ENCODE measurements at places on chromosomes 16 and 17.
A peak's percentile ranks its signal among the peaks of the same experiment; 100 is the strongest.

DNA sequence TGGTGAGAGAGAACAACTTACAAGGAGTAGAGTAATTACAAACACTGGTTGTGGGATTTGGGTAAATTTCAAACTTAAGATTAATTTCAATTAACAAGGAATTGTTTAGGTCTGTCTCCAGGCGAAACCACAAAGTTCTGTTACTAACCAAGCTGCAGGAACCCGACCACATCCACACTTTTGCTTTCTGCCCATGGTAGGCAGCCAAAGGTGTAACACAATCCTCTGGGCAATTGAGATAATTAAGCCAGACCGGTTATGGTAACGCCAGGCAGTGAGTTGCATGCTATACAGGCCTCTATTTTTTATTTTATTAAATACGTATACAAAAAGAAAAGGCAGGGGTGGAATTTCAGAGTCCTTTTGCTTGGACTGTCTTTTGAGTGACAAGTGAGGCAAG, 12.0 kb downstream of the KCNJ2 start:
- DNase-seq = no peak

DNA sequence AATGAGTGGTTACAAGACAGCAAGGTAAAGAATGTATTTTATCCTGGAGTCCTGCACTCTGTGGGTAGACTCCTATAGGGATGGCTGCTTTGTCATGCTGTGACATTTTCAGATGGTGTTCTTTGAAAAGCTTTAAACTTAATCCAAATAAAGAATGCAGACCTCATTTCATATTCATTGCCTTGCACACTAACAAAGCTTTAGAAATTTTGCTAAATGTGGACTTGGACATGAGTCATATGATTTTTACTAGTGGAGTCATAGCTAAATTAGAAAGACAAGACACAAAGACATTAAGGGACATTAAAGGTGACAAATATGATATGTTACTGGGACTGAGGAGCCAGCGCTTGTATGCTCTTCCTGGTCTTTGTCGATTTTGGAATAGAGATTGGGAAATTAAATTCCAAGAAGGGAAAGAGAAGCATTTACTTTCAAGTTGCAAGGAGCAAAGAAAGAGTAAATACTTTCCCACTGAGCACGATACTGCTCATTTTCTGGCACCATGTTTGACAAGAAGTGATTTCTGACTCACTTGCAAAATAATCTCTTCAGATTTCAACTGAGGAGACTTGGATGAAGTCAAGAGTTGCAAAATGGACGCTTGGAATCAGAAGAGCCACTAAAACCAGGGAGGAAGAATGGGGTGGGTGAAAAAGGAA, 152.9 kb upstream of the MYOCD start:
- no peak for DNase-seq

DNA sequence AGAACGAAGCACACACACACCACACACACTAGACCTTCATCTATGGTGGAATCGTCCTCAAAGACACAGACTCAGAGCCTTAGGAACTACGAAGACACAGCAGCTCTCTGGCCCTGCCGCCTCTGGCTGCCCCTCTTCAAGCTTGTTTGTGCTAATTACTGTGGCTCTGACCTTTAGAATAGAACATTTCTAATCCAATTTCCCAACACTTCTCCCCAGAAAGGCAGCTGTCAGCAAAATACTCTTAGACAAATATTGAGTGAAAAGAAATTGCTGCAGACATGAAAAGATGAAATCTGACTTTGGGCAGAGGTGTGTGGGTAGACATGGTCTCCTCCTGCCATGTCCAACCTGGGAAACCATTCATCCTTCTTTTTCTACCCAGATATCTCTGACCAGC, 152.0 kb upstream of the DNAH9 start:
- DNase-seq = no peak

DNA sequence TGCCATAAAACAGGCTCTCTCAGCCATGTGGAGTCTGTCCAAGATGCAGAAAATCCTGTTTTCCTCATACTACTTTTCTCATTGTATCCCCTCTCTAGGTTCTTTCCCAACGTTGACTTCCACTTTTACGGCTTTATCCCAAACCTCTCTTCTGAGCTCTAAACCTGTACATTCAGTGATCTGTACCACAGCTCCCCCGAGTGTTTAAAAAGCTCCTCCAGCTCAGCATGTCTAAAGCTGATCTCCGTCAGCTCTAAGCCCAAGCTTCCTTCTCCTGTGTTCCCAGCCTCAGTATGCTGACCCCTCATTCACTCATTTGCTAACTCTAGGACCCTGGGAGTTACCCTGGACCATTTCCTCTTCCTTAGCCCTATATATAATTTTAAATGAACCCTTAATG, 144.6 kb downstream of the DNAH9 start:
- DNase-seq = no peak

- no peak for DNase-seq
Observed at GRCh38 chr16:23976524-23976923, 140.7 kb downstream of the PRKCB start.

DNA sequence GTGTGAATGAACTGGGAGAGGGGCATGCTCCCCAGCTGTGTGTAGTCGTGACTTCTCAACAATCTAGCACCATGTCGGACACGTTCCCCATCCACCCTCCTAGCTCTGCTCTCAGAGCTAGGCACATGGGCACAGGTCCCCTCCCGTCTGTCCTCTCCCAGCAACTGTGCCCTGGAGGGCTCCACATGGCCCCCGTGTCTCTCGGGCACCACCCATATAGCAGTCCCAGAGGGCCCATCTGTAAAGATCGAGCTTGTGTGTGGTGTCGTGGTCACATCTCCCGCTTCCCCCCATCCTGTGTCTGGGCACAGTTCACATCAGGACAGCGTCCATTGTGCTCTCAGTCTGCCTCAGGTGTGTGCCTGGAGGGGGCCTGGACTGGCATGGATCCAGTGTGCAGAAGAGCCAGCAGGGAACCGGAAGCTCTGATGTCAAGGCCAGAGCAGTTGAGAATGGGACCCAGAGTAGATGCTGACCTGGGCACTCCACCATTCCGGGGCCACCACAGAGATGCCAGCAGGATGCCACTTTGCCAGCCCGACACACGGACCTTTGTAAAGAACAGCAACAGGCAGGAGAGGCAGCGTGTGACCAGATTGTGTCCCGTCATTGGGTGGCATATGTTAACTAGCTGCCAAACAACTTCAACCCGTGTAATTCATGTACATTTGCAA, 55.7 kb downstream of the MARF1 start:
- no peak for DNase-seq

- DNase-seq = no peak
Observed at GRCh38 chr17:400257-400656, 47.6 kb upstream of the RPH3AL start.

GRCh38 chr16:87390641-87391323, 1.4 kb upstream of the MAP1LC3B start:
- DNase-seq = no peak

- peak; percentile 1 for DNase-seq
Observed at GRCh38 chr17:59542960-59543635, 22.3 kb upstream of the DHX40 start.

DNA sequence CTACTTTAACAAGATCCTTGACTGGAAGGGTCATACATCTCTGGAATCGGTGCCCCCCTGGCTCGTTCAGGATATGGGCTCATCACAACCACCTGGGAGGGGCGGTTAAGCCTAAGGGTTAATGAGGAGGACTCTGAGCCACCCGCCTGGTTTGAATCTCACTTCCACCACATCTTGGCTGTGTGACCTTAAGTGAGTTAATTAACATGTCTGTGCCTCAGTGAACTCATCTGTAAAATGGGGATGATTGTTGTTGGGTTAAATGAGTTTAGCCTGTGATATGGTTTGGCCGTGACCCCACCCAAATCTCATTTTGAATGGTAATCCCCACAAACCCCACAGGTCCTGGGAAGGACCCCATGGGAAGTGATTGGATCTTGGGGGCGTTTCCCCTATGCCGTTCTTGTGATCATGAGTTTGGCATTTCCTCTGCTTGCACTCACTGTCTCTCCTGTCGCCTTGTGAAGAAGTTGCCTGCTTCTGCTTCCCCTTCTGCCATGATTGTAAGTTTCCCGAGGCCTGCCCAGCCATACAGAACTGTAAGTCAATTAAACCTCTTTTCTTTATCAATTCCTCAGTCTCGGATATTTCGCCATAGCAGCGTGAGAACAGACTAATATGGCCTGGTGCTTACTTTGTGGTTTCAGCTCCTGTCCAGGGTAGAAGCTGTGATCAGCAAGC, 214.0 kb upstream of the CIBAR2 start:
- DNase-seq = no peak
